Effector memory CD4-positive, alpha-beta T cell (primary cell): ENCODE measurements at places on chromosomes 6 and 20.

DNA sequence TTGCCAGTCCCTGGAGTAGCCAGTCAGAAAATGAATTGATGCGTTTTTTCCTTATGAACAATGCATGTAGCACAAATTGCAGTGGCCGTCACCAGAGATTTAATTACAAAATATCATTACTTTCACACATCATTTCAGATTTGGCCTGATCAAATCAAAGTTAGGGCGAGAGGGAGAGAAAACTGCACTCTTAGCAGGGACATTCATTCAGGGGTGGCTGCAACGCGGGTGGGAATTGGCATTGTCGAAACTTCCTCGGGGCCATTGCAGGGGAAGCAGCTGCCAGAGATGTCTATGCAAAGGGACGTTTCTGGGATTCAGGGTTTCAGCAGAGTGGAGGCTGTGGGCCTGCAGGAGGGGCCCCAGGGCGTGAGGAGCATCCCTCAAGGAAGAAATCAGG lies 76.5 kb upstream of the TOP1 start:
- DNase-seq, result no peak

DNA sequence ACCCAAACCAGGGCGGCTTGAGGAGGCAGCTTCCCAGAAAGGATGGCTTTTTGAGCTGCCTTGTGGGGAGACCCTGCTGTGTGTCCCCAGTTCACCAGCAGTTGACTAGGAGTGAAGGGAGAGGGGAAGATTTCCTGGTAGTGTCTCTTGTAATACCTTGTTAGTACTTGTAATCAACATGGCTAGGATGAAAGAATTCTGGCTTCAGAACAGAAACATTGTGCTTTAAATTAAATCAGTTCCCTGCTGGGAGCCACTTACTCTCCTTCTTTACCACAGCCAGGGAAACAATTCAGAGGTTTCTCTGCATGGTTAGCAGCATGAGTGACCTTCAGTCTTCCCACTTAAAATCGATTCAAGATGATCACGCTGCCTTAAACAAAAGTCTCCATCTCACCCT lies 525.4 kb upstream of the ID4 start:
- DNase-seq, result no peak

DNA sequence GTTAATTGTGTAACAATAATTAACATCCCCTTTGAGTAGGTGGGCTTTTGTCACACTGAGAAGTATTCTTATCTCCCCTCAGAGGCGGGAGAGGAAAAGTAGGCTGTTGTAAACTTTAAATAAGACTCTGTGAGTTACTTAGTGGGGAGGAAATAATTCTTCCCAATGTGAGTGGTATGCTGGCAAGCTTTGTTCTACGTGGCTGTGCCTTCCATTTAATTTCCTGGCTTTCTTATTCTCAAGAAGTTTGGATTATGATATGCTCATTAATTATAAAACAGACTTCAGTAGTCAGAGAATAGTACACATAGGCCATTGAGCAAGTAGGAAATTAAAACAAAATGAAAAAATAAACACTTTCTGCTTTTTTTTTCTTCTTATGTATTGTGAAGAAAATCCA lies 19.1 kb downstream of the ADGRB3 start:
- no peak for DNase-seq

DNA sequence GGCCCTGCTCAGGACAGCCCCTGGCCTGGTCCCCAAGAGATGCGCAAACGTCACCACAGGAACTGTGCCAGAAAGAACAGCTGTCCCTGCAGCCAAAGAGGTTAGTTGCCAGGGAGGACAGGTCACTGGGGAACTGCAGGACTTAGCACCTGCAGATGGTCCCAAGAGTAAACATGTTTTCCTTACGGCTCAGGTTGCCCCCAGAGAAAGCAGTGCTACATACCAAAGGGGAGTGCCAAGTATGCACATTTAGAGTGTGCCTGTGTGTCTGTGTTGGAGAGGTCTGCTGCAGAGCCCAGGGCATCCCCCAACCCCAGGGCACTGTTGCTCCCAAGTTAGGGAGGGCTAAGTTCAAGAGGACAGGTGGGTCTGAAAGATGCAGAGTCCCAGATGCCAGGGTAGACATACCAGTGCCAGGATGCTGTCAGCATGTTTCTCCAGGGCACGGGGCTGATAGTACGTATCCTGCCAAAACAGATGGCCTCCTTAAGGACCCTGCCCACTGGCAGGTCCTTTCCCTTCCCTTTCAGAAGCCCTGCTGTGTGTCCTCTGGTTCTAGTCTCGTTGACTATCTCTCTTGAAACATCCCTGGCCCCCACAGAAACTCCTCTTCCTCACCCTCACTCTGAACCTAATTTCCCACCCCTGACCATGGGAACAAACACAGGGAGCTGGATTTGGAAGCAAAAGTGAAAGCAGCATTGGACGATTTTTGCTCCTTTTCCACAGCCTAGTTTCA lies 1.3 kb downstream of the ABHD16A start:
- DNase-seq, result no peak

GRCh38 chr6:101585501-101585900 lies 192.0 kb downstream of the GRIK2 start:
- DNase-seq, result no peak

DNA sequence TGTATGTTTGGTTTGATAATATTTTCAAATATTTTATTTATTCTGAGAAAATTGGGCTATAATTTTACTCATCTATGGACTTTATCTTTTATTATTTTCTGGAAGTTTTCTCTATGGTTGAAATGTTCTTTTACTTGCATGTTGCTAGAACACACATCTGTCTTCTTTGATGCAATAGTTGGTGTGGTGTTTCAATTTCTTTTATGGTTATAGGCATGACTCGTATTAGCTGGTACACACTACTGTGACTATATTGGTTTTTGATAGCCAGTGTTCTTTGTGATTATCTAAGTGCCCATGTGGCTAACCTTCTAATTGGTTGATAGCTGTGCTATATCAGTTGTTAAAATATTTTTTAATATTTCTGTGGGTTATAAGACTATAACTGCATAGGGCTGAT lies 1343.3 kb upstream of the GJE1 start:
- no peak for DNase-seq

DNA sequence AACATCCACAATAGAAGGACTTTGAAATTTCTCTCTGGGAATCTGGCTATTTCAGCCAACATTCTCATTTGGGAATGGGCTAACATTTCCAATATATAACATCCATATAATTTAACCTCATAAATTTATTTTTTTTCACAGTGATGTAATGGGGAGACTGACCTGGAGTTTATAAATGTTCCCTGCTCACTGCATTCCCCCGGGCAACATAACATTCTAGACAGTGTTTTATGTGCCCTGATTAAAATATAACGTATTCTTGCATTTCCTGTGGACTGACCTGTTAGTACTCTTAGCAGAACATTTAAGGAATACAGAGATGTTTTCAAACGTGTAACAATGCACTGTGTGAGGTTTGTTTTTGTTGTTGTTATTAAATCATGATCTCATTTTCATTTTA lies 20.9 kb downstream of the TSHZ2 start:
- DNase-seq, result no peak

DNA sequence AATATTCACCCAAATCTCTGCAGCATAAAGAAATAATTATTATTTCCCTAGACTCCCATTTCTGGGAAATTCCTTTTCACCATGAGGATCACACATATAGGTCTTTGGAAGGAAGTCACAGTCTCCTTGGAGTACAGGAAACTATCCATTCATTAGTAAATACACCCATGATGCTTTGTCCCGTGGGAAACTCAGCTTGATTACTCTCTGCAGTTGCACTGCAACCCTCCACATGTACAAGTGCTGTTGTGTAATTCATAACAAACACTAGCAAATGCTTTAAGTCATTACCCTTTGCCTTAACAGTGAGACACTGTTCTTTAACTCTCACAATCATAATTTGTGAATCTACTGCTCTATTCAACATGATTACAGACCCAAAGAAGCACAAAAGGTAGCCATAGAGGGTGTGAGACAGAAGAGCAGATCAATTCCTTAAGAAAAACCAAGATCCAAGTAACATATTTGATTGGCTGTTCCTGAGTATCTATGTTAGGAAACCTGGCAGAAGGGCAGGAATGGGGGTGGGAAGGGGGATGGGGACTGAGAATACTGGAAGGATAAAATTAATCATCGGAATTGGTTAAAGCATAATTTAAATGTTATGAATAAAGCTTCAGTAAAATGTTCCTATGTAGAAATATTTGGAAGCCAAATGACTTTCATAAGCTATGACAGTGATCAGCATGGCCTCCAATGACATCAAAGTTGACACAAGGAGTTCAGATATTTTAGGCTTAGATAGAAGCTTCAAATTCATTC lies 268.0 kb downstream of the HACE1 start:
- no peak for DNase-seq
